Activated CD8-positive, alpha-beta memory T cell treated with anti-CD3 and anti-CD28 coated beads for 4 hours (primary cell): ENCODE measurements at places on chromosomes 16 and 17.

DNA sequence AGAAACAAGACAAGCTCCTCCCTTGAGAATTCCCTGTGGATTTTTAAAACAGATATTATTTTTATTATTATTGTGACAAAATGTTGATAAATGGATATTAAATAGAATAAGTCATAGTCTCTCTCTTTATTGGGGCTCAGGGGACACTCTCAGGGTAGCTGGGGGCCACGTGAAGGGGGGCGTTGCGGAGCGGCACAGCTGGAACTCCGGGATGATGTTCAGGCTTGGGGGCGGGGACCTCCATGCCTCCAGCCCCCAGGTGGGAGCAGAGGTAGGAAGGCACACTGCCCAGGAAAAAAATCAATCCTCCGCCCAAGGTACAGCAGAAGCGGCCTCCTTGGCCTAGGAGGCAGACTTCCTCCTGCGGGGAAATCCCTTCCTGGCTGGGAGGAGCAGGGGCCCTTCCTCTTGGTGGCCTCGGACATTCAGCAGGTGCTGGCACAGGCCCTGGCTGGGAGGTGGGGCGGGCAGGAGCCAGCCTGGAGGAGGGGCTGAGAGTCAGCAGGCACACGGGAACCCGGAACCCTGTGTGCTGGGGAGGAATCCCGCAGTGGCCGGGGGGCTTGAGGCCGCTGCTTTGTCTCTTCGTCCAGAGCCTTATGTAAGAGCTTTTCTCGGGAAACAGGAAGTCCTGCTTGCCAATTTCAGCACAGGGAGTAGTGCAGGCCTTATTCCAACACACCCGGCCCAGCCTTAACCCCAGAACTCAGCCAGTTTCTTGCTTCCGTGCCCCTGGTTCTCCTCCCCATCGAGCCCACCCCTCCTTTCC lies 591 bp upstream of the TNFSF13 start:
- DNase-seq, result no peak

- no peak for DNase-seq
Measured at GRCh38 chr17:50150354-50151040, at the start of gene PPP1R9B. Gene PPP1R9B (minus strand): TSS chr17:50150677. CDS start chr17:50150513, 164 bp downstream.

DNA sequence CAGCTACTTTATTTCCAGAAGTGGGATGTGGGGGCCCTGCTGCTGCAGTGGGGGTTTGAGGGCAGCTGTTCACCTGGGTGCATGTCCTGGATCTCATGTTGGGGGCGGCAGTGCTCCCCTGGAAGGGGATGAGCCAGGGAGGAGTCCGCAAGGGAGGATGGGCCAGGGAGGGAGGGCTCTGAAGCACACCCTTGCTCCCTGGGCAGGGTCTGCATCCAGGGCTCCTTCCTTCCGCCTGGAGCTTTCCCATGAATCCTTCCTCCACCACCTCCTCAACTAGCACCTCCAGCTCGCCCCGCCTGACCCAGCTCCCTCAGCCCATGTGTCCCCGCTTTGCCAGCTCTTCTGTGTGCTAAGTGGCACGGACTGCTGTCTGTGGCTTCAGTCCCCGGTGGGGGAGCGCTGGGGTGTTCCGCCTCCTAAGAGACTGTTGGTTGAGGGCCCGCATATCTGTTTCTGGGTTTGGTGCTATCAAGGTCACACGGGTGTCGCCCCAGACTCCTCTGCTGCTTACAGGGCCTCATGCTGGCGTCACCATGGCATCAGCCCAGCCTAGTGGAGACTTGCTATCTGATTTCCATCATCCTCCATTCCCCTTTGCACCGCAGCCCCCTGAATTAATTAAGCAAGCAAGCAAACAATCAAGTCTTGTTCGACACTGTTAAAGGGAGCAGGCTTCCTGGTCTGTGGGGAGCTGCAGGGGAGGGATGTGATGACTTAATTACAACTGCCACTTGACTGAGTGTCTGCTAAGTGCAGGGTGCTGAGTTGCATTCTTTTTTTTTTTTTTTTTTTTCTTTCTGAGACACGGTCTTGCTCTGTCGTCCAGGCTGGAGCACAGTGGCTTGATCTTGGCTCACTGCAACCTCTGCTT lies 71.8 kb downstream of the PRKCA start:
- no peak for DNase-seq

DNA sequence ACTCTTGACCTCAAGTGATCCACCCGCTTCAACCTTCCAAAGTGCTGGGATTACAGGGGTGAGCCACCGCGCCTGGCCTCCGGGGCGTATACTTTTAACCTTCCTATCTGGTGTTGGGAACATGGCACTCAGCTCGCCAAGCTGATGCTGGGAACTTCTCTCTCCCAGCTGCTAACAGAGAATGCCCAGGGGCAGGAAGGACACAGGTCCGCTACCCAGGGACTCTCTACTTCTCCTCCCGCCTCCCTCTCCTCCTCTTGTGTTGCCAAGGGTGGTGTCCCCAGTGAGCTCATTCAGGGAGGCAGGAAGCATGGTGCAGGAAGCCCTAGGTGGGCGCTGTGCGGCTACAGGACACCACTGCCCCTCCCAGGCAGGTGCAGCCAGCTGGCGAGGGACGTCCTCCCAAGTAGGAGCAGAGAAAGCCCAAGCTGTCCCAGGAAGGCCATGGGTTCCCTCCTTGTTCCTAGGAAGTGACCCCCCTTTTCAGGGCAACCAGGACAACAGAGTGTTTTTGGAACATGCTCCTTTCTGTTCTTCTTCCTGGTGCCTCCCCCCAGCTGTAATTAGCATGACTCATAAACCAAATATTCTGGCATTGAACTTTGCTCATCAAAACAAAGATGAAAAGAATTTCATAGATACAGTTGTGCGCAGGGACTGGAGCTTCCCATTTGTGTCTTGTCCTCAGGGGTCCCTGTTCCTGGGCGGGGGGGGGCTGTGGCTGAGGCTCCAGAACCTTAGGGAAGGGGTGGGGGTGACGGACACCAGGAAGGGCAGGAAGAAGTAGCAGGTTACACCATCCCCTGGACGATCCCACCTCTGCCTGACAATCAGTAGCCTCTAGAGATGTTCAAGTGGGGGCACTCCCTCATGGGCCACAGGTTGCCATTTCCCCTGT lies 2.7 kb downstream of the C1QTNF1 start:
- DNase-seq, result no peak

- DNase-seq, result no peak
Measured at GRCh38 chr17:21525464-21526130, 149.4 kb downstream of the KCNJ12 start.

- no peak for DNase-seq
Measured at GRCh38 chr17:58059141-58059540, 24.1 kb upstream of the DYNLL2 start.

DNA sequence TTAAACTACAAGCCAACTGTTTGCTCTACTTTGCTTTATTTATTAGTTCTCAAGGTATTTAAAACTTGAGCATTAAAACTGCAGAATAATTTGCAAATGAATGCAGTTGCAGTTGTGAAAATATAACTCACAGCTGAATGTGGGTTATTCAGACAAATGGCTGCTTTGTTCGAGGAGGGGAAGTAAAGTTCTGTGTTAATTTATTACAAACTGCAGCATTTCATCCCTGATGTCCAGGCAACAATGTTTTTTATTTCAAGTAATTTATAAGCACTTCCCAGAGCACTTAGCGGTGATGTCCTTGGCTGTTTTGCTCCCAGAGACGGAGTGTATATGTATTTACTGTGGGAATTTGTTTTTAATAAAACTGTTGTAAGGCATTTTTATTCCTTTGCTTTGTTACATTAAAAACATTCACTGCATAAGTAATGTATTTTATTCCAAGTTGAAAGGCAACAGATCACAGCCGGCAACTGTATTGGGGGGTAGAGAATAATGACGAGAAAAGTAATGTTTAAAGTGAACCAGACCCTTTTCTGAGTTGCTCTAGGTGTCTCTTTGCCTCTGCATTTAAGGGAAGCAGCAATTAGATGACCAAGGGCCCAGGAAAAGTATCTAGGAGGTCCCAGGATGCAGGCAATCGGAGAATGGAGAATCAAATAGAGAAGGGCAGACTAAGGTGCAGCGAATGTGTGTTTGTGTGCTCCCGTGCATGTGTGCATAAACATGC lies 291.2 kb upstream of the SALL1 start:
- DNase-seq, result no peak

GRCh38 chr16:22188595-22189442 lies 17.3 kb upstream of the EEF2K start:
- peak; percentile 48 for DNase-seq

DNA sequence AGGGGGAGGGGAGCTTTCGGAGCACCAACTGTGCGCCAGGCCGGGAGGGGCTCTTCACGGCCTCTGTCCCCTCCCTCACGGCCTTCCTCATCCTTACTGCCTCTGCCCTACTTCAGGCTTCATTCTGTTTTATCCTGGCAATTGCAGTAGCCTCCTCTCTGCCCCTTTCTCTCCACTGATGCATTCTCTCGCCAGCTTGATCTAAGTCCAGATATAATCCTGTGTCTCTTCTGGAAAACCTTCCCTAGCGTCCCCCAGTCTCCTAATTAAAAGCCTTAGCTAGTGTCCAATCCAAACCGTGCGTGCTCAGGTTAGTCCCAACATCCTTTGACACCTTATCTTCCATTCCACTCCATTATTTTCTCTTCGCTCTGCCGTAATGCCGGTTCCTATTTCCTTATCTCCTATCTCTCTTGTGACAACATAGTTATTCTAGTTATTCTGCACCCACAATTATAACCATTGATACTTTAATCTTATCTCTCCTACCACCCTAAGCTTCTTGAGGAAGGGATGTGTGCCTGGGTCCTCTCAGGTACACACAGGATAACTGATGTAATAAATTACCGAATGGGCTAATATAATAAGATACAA lies 869 bp downstream of the ZNF48 start:
- no peak for DNase-seq

- no peak for DNase-seq
Measured at GRCh38 chr17:46832331-46832821, 13.9 kb upstream of the WNT3 start.

DNA sequence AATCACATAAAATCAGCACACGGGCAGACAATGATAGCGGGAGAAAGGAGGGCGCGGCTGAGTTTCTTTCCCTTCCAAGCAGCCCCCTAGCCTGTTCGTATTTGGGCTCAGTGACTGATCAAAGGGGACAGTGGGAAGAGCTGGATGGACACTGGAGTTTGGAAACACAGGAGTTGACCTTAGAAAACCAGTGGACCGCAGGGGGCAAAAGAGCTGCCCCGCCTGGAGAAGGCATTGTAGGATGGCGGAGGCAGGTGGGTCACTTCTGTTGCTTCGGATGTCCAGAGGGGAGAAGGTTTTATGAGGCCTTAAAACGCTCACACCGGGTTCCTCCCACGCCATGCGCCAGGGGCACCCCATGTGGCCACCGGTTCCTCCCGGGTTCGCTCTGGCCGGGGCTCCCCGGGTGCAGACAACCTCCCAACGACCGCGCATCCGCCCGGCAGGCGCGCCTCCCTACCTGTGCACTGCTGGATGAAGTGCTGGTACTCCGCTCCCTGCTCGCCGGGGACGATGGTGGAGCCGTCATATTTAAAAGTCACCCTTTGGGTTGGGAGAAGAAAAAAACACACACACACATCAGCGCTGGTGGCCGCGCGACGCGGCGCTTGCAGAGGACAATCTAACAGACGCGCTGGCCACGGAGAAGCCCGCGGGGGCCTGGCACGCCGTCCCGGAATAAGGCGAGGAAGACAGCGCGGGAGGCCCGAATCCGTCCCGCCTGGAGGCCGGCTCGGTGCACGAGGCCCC lies 662 bp downstream of the COTL1 start:
- no peak for DNase-seq

- no peak for DNase-seq
Measured at GRCh38 chr16:82047787-82048186, 12.7 kb downstream of the HSD17B2 start.

- no peak for DNase-seq
Measured at GRCh38 chr17:7001318-7001961, 5.6 kb downstream of the ALOX12 start.

DNA sequence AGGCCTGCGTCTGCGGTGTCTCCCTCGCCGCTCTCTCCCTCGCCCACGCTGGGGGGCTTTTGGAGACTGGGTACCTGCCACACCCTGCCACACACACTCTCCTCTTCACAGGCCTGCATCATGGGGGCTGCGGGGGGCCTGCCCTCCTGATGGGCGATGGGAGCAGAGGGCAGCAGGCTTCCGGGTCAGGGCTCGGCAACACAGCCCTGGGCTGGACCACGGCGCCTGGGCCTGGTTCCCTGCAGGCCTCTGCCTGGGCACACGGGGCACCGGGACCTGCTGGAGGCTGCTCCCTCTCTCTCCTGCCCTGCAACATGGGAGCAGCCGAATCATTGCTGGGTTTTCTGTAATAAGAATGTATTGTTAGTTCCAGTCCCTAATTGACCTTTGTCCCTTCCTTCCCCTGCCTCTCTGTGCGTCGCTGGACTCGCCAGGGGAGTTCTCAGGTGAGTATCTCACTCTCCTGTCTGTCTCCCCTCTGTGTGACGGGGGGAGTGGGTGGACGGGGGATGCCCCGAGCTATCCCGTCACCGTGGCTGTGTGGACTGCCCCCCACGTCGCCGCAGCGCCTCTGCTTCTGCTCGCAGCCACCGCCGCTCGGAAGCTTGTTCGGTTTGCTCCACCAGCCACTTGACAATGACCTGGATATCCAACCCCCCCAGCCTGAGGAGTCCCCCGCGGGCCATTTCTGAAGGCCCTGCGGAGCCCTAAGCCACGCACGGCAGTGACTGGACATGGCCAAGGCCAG lies 13.5 kb downstream of the NME3 start:
- no peak for DNase-seq

GRCh38 chr17:41965694-41966462 lies 717 bp upstream of the CNP start:
- DNase-seq, result peak; percentile 30

DNA sequence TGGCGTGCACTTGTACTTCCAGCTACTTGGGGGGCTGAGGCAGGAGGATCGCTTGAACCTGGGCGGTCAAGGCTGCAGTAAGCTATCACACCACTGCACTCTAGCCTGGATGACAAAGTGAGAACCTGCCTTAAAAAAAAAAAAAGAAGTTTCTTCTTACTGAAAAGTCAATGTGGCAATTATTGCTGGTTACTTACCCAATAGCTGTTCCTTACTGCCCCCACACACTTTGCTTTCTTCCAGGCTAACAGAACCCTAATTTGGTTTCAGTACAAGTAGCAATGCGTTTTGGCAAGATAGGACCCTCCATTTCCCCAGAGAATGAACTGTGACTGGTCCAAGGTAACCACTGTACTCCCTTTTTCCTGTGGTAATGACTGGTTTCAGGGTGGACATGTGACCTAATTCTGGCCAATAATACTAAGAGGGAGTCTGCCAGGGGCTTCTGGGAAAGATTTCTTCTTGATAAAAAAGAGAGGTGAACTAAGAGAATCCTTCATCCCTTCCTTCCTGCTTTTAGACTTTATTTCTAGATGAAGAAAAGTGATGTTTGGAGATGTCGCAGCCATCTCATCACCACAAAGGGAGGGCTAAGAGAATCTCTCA lies 58.8 kb upstream of the MSI2 start:
- DNase-seq, result no peak

- no peak for DNase-seq
Measured at GRCh38 chr16:3997231-3997841, 116.8 kb upstream of the CREBBP start.

GRCh38 chr17:41682631-41683030 lies 6.1 kb upstream of the EIF1 start:
- no peak for DNase-seq

DNA sequence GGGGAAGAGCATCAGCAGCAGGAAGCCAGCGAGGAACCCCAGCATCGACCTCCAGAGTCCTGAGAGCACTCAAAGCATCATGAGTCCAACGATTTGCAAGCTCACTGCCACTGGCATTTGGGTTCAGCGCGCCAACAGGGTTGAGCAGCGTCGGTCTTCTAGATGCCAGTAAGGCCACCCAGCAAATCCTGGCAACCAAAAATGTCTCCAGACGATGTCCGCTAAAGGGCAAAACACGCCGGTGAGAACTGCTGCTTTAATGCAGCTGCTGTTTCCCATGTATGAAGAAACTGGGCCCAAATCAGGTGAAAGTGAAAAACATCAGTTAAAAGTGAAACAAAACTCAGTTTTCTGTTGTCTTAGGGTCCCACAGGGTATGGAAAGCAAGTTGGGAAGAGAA lies 70.2 kb downstream of the ANKRD11 start:
- DNase-seq, result no peak
